Gastrocnemius medialis (tissue), 4 donors: ENCODE measurements at places on chromosomes 1 and 21. TPM values are rescaled to one million over a fixed set of nuclear protein-coding genes. Genes with fewer than 3 reads are reported as not detected.

The TDRD10 gene
- total RNA-seq, result 0.62 TPM

The CELA2A gene
- not detected for total RNA-seq

The RBP7 gene
- 19.2 TPM for total RNA-seq

The IARS2 gene
- 72.1 TPM for total RNA-seq

The LCE3E gene
- total RNA-seq, result not detected

The NBPF4 gene
- not detected for total RNA-seq

The TMIGD3 gene
- total RNA-seq, result 0.55 TPM

The SLC45A3 gene
- total RNA-seq, result 1.0 TPM

The MRPL24 gene
- 121 TPM for total RNA-seq

The AMY2A gene
- total RNA-seq, result not detected

The RGS8 gene
- total RNA-seq, result not detected

The PADI2 gene
- 156 TPM for total RNA-seq

The PEX19 gene
- total RNA-seq, result 151 TPM
